Kidney epithelial cell (primary cell): ENCODE measurements at places on chromosomes 16 and 17. TPM values are rescaled to one million over a fixed set of nuclear protein-coding genes. Genes with fewer than 3 reads are reported as not detected.

- peak; percentile 96 for DNase-seq
Measured at GRCh38 chr17:77322514-77323412, 182.0 kb downstream of the SEC14L1 start.

Gene VTN
- total RNA-seq = 0.27 TPM in 1 of 2 replicates, not detected in the other

Gene APOH
- total RNA-seq = not detected in 2 replicates

DNA sequence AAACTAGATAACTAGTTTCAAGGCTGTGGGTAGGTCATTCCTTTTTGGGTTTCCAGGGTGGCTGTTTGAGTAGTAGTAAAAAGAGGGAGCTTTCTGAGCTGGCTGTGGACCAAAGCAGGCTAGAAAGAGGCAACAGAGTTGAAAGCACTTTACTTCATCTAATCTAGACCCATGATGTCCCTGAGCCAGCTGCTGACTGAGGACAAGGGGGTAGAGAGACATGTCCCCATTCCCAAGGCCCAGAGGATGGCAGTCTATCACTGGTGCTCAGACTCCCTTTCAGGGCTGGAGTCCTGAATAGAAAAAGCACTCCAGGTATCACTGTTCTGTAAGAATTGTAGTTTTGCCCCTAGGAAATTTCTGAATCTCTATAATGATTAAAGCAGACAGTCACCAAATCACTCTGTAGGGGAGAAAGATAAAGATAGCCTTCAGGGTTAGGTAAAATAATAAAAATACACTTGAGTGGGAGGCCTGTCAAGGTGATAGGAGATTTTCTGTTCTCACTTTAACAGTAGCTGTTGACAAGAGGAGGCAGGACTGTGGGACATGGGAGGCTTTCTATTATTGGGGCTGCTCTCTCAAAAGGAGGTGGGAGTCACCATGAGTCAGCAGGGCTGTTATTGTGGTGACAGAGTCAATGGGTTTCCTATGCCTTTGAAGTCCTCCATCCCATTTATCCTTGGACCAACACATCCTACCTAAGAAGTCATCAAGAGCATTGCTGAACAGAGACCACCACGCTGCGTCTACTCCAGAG lies 190.2 kb upstream of the MPHOSPH6 start:
- no peak for DNase-seq

Gene ERN2
- under 0.01 TPM in 1 of 2 replicates, not detected in the other for total RNA-seq

Gene EVPLL
- 1.1 TPM in 1 of 2 replicates, not detected in the other for total RNA-seq

Gene MAF
- total RNA-seq = 5.0 and 10.7 TPM in 2 replicates

- no peak for DNase-seq
Measured at GRCh38 chr17:74497471-74497870, 31.0 kb downstream of the CD300A start.

Gene METTL23
- total RNA-seq = 32.8 TPM in 2 replicates

DNA sequence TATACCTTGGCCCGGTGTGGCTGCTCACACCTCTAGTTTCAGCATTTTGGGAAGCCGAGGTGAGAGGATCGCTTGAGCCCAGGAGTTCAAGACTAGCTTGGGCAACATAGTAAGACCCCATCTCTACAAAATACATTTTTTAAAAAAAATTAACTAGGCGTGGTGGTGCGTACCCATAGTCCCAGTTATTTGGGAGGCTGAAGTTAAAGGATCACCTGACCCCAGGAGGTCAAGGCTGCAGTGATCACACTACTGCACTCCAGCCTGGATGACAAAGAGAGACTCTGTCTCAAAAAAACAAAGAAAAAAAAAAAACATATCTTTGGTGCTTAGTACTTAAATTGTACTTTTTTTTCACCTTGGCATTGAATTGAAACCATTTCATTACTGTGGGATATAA lies 99.0 kb downstream of the CACNG1 start:
- no peak for DNase-seq

- no peak for DNase-seq
Measured at GRCh38 chr17:78290721-78291120, 59.3 kb downstream of the TMEM235 start.

GRCh38 chr17:29581583-29582253 lies 7.7 kb downstream of the GIT1 start:
- DNase-seq = no peak
